ENCODE measurements at places on chromosomes 6 and 20.

DNA sequence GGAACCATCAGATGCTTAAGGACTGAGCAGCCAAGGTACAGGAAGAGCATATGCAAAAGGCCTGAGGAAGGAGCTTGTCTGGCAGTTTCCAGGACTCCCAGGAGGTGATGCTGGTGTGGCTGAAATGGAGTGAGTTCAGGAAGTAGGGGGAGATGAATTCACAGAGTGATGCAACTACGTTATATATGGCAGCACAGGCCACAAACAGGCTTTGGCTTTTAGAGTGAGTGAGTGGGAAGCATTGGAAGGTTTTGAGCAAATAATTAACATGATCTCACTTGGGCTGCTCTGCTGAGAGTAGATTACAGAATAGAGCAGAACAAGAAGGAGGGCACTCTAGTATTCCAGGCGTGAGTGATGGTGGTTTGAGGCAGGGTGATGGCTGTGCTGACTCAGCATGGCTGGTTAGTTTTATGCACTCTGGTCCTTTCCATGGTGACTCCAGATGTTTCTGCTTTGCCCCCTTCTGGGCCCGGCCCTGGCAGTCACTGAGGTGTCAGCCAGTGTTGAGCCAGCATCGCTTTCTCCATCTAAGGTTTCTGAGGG, 6.5 kb downstream of the BTN2A2 start:
- no peak for DNase-seq

GRCh38 chr6:169142538-169142844, 111.2 kb downstream of the THBS2 start:
- no peak for DNase-seq

- no peak for DNase-seq
Measured at GRCh38 chr6:43075670-43076463, at the start of gene PTK7. Gene PTK7 (plus strand): TSS chr6:43076314. CDS start chr6:43076489, 175 bp downstream.

GRCh38 chr20:57685146-57685758, 24.6 kb downstream of the PMEPA1 start:
- DNase-seq = no peak

DNA sequence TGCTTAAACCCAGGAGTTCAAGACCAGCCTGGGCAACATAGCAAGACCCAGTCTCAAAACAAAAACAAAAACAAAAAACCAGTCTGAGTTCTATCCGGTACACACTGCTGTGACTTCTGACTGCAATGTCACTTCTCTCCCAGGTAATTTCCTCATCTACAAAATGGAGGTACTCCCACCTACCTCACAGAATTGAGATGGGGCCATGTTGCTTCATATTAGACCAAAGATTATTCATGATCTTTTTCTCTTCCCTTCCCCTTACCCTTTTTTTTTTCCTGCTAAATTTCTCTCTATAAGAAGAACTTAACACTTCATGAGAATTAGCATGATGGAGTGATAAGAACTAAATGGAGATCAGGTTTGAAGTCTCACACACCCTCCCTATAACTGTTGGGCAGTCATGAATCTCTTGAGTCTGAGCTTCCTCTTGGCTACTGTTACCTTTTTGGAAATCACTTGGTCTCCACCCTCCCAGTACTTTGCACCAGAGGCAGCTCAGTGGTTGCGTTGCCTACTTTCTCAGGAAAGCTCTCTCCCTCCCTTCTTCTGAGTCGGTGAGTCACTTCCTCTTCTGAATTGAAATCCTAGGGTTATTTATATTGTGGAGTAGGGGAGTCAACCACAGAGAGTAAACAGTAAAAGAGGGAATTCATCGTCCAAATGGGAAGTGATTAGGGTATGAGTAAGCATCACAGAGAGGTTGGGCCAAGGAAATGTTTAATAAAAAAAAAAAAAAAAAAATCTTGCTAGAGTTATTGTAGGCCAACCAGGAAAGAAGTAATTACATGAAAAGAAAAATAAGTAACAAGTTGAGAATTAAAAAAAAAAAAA, 59.9 kb upstream of the MAP7 start:
- DNase-seq = no peak

DNA sequence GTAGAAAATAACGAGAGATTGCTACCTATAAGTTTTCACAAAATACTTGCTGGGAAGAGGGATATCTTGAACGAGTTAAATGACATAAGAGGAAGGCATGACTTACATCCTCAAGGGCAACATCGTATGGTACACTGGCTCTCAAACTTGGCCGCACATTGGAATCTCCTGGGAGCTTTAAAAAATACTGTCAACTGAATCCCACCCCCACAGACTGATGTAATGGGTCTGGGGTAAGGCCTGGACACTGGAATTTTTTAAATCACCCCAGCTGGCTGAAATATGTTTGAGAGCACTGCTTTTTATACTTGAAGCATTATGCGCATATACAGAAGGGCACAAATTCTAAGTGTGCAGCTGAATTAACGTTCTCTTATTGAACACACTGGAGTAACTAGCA, 8.0 kb upstream of the TSHZ2 start:
- no peak for DNase-seq

DNA sequence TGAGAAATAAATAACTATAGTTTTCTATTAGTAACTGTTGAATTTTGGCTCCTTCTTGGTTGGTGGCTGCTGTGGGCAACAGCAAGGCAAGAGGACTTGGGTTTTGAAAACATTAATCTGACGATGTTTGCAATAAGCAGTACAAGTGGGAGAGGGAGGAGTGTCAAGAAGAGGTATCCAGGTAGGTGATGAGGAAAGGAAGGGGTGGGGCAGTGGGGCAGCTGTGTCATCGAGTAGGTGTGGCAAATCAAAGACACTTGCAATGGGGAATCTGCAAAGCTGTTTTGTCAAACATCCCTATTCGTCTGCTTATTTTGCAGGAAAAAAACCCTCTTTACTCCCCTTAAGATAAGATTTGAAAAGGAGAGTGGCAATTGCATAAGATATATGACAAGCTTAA, 171.9 kb upstream of the MAP3K7 start:
- DNase-seq = no peak

- DNase-seq = no peak
Measured at GRCh38 chr20:33772439-33772838, 38.7 kb upstream of the CHMP4B start.

DNA sequence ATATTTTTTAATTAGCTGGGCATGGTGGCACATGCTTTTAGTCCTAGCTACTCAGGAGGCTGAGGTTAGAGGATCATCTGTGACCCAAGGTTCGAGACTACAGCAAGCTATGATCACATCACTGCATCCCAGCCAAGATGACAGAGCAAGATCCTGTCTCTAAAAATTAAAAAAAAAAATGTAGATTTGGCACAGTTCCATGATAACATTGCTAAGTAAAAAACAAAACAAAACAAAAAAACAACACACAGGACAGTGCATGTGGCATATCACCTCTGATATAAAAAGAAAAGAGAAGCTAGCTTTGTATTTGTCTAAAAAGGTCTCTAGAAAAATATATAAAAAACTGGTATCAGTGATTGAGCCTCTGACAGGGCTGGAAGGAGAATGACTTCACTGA, 24.6 kb downstream of the RNF24 start:
- DNase-seq = no peak

- DNase-seq = no peak
Measured at GRCh38 chr6:135680964-135681913, 170.3 kb upstream of the PDE7B start.

GRCh38 chr6:37170273-37171200, 585 bp downstream of the PIM1 start:
- DNase-seq = no peak

DNA sequence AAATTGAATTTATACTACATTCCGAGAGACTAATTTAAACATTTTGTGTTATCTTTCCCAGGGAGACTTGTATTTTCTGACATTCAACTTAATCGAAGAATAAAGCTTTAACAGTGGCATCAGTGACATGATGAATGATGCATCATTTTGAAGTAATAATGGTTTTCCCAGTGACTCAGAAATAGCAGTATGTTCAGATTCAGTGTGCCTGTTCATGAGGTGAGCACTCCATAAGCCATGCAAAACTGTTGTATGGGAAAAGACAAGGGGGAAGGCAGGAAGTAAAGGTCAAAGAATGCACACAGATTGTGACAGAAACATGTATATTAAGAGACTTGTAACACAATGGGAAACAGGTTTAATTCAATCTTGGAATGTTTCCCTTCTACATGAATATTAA, 1348.2 kb upstream of the GJE1 start:
- no peak for DNase-seq

DNA sequence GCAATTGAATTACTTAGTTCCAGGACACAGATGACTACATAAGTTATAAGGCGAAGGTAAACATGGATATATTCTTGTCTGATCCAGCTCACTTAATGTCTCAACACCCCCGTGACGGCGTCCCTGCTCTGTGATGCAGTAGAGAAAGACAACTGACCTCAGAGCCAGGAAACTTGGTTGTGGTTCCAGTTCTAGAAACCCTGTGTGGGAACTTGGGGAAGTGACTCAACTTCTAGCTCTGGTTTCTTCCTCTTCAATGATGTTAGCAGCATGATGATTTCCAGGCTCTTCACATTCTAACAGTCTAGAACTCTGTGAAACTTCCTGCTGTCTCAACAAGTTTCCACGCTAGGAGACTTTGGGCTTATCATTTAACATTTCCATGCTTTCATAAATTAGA, 18.4 kb downstream of the LAMA4 start:
- DNase-seq = no peak

DNA sequence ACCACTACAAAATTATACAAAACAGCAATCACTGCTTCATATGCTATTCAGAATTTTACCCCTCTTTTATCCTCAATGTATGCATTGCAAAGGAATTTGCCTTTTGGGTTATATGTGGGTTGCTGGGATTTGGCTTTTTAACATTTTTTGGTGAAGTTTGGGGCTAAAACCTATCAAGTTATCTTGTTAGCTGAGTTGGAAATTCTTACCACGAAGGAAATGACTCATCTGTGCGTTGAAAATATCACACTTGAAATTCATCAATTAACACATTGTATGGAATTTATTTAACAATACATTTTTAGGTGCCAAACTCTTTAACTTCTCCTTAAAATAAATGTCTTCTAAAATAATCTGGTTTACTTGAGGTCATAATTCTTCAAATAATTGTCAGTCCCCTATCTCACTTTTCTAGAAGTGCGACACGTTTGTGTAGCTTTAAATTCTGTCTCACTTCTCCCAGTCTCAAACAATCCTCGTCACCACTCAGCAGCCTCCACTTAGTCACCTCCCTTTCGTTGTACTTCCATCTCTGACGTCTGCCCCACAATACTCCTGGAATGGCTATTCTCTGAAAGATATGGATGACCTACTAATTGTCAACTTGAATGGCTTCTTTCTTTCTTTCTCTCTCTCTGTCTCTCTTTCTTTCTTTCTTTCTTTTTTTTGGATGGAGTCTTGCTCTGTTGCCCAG, 88.5 kb downstream of the PHACTR1 start:
- no peak for DNase-seq

DNA sequence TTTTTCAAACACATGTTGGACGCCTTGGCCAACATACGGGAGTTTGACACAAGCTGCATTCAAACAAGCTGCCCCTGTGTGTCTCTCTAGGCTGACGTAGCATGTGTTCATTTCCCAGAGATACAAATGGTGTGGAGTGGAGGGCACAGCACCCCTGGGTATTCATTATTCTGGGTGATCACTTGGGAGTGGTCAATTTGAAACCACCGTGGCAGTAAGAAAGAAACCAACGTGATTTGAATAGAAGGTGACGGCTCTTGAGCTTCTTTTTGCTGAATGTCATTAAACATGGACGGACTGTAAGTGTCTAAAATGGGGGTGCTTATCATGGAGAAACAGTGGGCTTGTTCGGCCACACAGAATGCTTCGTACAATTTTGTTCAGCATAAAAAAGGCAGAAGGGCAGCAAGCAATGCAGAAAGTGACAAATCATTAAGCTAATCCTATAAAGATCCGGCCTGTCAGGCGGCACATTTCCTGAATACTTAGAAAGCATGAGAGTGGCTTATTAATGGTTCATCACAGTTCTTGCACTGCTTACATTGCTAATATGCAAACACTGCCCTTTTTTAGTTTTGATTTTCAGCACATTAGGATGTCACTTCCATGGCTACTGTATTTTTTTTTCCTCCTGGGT, 1261.9 kb upstream of the CITED2 start:
- DNase-seq = no peak

- no peak for DNase-seq
Measured at GRCh38 chr6:157216570-157216969, 106.7 kb downstream of the TMEM242 start.

- no peak for DNase-seq
Measured at GRCh38 chr20:214383-214782, 12.7 kb upstream of the DEFB129 start.

DNA sequence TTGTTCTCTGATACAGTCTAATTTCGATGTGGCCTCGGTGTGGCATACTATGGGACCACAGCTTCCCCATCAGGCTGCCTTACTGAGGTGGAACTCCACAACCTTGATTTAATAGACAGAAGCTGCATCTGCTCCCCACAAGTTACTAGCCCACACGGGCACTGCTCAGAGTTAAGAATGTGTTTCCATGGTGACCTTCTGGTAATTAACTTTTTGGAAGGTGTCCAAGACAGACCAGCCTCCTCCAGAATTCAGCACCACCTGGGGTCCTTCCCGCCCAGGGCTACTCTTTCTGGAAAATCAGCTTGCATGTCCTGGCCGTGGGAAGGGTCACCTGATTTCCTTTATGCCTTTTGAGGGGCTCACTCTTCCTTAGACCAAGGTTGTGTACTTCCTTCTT, 48.7 kb upstream of the CDH4 start:
- DNase-seq = no peak

DNA sequence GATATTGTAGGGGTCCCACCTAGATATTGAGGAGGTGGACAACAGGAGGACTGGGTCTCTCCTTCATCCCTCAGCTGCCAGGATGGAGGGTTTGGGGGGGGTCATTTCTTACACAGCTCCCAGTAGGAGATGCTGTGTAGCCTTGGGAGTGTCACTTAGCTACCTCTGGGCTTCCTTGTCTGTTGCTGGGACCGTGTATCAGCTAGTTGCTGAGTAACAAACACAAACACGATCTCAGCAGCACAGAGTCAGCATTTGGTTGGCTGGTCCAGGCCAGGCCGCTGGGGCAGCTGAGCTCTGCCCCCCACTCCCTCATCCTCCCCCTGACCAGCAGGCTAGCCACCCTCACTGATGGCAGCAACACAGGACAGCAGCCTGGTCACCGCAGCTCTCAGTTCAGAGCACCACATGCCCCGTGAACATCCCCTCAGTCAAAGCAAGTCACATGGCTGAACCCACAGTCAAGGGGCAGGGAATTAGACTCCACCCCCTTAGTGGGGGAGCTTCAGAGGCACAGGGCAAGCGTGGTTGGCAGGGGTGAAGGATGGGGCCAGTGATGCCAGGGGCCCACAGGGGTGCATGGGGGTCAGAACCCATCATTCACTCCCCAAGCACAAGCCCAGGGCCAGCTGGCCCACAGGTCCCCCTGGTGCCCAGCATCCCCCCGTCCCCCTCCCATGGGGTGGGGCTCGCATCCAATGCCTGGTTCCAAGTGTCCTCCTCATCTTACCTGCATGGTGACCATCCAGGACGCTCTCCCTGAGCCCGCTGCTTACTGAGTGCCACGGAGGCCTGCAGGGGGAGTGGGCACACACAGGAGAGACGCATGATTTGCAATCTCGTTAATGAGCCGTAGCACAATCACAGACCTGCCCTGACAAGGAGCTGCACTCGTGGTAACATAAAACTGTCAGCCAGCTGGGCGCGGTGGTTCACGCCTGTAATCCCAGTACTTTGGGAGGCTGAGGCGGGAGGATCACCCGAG, 112.4 kb downstream of the TAF4 start:
- no peak for DNase-seq

GRCh38 chr20:15890407-15890982, 682.8 kb downstream of the KIF16B start:
- DNase-seq = no peak

All from GM19239 (cell line).